AG20443 (cell line): ENCODE measurements at places on chromosomes 7 and 10.

DNA sequence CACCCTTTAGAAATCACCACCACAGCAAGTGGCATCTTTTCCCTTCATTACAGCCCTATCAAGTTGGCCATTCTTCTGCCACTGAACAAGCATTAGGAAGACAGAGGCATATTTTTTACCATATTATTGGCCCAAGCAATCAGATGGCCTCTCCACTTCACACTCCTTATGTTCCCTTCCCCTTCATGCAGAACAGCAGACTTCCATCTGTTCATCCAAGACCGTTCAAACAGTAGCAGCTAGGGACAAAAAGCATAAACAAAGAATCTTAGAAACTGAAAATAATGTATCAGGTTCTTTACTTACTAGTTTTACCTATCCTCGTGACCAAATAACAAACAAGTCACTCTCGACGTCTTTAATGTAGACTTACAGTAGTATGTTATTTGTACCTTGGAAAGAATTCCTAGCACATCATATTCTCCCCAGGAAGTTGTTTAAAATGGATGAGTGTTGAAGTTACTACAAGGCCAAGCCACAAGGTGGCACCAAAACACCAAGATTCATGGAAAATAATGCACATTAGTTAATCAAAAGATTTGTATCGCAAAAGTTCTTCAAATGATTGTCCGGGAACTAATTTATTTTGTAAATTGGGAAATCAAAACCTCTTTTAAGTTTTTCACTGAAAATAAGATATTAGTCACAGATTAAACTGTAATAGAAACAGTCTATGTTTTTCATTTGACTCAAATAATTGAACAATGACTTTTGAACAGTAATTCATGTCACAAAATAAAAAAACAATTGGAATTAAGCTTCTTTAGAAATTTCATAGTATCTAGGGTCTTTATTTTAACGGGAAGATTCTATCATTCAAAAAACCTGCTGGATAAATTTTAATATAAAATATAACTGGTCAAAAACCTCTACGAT lies 112.1 kb downstream of the VPS41 start:
- peak; percentile 55 for DNase-seq

DNA sequence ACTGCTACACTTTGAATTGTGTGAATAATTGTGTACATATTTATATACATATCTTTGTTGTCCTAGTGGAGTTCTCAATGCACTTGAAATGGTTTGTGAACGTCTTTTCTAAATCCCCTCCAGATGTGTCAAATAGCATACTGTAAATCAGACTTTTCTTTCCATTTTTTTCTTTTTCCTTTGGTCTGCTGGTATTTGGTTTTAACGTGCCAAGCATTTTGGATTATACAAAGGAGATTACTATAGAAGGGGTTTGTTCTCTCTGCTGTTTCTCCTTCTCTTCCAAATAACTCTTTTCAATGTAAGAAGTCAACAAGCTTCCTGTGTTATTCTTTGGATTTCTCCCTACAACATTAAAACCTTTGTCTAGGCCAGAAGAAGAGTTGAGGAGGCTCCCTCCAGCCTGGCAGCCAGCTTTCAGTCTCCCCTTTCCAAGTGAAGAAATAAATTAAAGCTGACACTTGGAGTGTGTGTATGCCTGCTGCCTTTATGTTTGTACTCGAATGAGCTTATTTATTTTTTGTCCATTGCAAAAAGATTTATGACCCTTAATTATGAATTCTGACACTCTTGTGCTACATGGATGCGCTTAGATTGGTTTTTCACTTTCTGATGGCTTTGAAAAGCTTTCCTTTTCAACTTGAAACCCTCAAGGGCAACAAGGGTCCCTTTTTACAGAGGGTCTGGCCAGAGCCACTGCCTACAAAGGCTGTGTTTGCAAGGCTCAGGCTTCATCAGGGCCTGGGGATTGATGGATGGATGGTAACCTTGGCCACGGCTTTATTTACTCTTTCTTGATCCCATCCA lies 107.8 kb downstream of the RAB18 start:
- DNase-seq: no peak

GRCh38 chr10:132972149-132972985 lies 30.0 kb upstream of the CFAP46 start:
- no peak for DNase-seq

GRCh38 chr10:34650156-34650555 lies 164.9 kb downstream of the PARD3 start:
- no peak for DNase-seq

- peak; percentile 27 for DNase-seq
Observed at GRCh38 chr7:36037121-36037662, 115.9 kb upstream of the EEPD1 start.

GRCh38 chr7:158945519-158945918 lies 89.2 kb downstream of the DYNC2I1 start:
- no peak for DNase-seq

- no peak for DNase-seq
Observed at GRCh38 chr10:61701055-61701705, 38.5 kb downstream of the CABCOCO1 start.

DNA sequence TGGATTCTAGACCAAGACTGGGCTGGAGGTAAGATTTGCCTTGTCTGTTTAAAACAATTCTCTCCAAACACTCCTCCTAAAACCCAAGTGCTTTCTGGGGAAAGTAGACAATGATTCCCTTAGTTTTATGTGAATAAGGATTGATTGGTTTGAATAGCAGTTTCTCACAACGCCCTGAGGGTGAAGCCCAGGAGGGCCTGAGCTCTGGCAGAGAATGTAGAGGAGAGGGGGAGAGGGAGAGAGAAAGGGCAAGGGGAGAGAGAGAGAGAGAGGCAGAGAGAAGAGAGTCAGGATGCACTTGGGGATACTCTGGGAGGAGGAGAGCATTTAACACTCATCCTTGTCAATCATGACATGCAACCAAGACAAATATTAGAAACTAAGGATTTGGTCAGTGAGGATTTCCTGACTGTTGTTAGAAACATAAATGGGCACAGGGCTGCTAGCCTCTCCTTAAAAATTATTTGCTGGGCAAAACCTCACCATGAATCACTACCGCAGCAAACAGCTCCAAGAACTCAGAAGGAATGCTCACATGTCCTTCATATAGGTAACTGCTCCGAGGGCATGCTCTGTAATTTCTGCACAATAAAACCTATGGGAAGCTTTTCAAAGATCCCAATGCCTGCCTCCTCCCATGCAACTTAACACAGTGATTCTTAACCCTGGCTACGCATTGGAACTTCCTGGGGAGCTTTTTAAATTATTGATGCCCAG lies 55.2 kb upstream of the RAPGEF5 start:
- no peak for DNase-seq

GRCh38 chr10:73907841-73908517 lies 3.0 kb upstream of the PLAU start:
- peak; percentile 40 for DNase-seq

- peak; percentile 27 for DNase-seq
Observed at GRCh38 chr7:102978284-102978683, 65.5 kb downstream of the LRRC17 start.

DNA sequence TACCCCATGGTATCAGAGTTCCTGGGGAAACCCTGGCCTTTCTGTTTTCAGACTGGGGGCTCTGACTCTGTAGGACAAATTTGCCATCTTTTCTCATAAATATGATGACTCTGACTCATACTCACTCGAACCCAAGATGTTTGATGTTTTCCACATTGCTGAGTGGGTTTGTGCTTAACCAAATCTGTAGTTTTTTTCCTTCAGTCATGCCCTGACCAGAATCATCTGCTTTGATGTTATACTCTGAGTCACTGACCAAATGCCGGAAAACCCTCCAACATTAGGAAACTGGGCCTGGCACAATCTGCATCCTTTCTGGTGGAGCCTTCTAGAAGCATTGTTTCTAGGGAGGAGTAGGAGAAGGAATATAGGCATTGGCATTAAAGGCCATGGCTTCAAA lies 118.7 kb downstream of the C10orf105 start:
- peak; percentile 87 for DNase-seq
